ENCODE measurements at places on chromosomes 7 and 10.

DNA sequence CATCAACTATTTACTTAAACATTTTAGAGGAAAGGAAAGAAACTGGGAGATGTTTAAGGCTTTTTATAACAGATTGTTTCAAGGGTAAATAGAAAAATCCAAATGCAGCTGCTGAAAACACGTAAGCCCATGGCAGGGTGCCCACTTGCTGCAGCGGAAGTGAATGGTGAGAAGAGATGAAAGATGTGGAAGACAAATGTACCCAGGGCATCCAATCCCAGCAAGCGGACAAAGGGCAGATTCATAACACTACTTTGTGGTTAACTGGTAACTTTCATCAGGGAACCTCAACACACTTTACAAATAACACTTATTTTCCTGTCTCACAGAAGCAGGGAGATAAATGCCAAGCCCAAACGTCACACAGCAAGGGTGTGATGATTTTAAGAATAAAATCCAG lies 358.4 kb downstream of the KCNMA1 start:
- DNase-seq = peak; percentile 55

GRCh38 chr10:98570834-98571233 lies 124.1 kb upstream of the HPS1 start:
- no peak for DNase-seq

GRCh38 chr10:126314863-126315493 lies 73.3 kb downstream of the ADAM12 start:
- DNase-seq = no peak

GRCh38 chr7:99784007-99784406 lies at the start of gene CYP3A4:
CYP3A4 (minus strand) TSS chr7:99784184; CDS start chr7:99784081, 103 bp downstream.
- DNase-seq = no peak

DNA sequence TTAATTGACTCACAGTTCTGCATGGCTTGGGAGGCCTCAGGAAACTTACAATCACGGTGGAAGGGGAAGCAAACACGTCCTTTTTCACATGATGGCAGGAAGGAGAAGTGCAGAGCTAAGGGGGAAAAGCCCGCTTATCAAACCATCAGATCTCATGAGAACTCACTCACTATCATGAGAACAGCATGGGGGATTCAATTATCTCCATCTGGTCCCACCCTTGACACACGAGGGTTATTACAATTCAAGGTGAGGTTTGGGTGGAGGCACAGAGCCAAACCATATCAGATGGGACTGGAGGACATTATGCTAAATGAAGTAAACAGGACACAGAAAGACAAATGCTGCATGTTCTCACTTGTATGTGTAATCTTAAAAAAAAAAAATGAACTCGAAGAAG lies 141.4 kb upstream of the HABP2 start:
- DNase-seq = no peak

DNA sequence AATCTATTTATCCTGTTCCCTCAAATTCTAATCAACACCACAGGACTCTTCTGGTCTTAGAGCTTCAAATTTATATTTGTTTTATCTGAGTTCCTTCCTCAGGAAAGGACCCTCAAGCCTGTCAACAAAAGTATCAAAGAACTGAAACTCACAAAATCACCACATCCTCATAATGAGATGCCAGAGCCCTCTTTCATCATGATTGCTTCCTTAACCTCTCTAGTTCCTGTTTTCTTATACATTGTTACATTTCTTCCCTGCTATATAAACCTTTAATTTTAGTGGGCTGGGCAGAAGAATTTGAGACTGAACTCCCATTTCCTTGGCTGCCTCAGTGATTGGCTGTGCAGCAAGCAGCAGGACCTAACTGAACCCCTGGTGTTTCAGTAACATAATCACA lies 189.7 kb downstream of the ZNF248 start:
- DNase-seq = no peak
